ENCODE measurements at places on chromosomes 6 and 20. TPM values are rescaled to one million over a fixed set of nuclear protein-coding genes. Genes with fewer than 3 reads are reported as not detected.

Gene GRIK2
- polyA plus RNA-seq: 0.77 TPM

Gene PNLDC1
- polyA plus RNA-seq: 0.17 TPM

Gene ZFP64
- 20.2 TPM for polyA plus RNA-seq

Gene MUC22
- polyA plus RNA-seq: not detected

Gene EMILIN3
- 1.8 TPM for polyA plus RNA-seq

Gene DDRGK1
- polyA plus RNA-seq: 44.4 TPM

Gene ARMH2
- polyA plus RNA-seq: not detected

Gene ULBP3
- 10.2 TPM for polyA plus RNA-seq

Gene KHDC1
- 11.4 TPM for polyA plus RNA-seq

Gene ZC2HC1B
- not detected for polyA plus RNA-seq

Gene GSTA3
- 0.48 TPM for polyA plus RNA-seq

Gene ADGRG6
- polyA plus RNA-seq: 81.9 TPM

Gene BTNL2
- polyA plus RNA-seq: 2.1 TPM

Gene HS3ST5
- 0.23 TPM for polyA plus RNA-seq

Gene COL20A1
- 0.08 TPM for polyA plus RNA-seq

Gene PPIL6
- 17.1 TPM for polyA plus RNA-seq

Gene SEL1L2
- not detected for polyA plus RNA-seq

Gene CDSN
- polyA plus RNA-seq: not detected

Gene LRRC1
- 8.4 TPM for polyA plus RNA-seq

Gene HLA-DRA
- polyA plus RNA-seq: 62.3 TPM

Gene CENPW
- polyA plus RNA-seq: 23.4 TPM

Gene ZKSCAN3
- polyA plus RNA-seq: 14.8 TPM

Gene DNMT3B
- 6.4 TPM for polyA plus RNA-seq

Gene CTCFL
- polyA plus RNA-seq: 0.35 TPM

Gene GGTLC1
- 2.0 TPM for polyA plus RNA-seq

Gene MDFI
- polyA plus RNA-seq: 88.2 TPM

Gene CRIP3
- 3.1 TPM for polyA plus RNA-seq

Gene ADGRF4
- 0.26 TPM for polyA plus RNA-seq

Gene CSNK2A1
- polyA plus RNA-seq: 148 TPM

Gene BPIFB4
- polyA plus RNA-seq: not detected

Gene SUMO4
- 1.4 TPM for polyA plus RNA-seq
